ENCODE measurements at places on chromosomes 3 and 15. TPM values are rescaled to one million over a fixed set of nuclear protein-coding genes. Genes with fewer than 3 reads are reported as not detected.

The SEC11A gene
- 195 TPM for total RNA-seq

The NEIL1 gene
- 16.7 TPM for total RNA-seq

The TNFAIP8L3 gene
- total RNA-seq: 9.7 TPM

The LRRK1 gene
- 17.6 TPM for total RNA-seq

The RTP1 gene
- not detected for total RNA-seq

The FETUB gene
- not detected for total RNA-seq

The VGLL3 gene
- total RNA-seq: 0.76 TPM

The ACKR4 gene
- total RNA-seq: 0.50 TPM

The FAM43A gene
- 261 TPM for total RNA-seq

The EXD1 gene
- total RNA-seq: not detected

The MFAP1 gene
- 18.9 TPM for total RNA-seq

The CCDC39 gene
- total RNA-seq: 0.06 TPM

The KCNAB1 gene
- 0.13 TPM for total RNA-seq

The TTLL13 gene
- total RNA-seq: 0.06 TPM

The ITIH1 gene
- 0.16 TPM for total RNA-seq

The LYSMD2 gene
- total RNA-seq: 13.5 TPM

The CAPN7 gene
- total RNA-seq: 15.4 TPM

The ABI3BP gene
- total RNA-seq: 17.4 TPM

The LTF gene
- 0.13 TPM for total RNA-seq

The CSTA gene
- not detected for total RNA-seq

The CRYGS gene
- total RNA-seq: 2.4 TPM

The MCF2L2 gene
- total RNA-seq: 1.8 TPM

The MNS1 gene
- total RNA-seq: 0.32 TPM

The MYRIP gene
- 11.6 TPM for total RNA-seq

The GOLGA8G gene
- not detected for total RNA-seq

The GRAMD1C gene
- total RNA-seq: 35.0 TPM

The SCN11A gene
- 0.06 TPM for total RNA-seq

The PLCH1 gene
- total RNA-seq: not detected

The SEC62 gene
- total RNA-seq: 65.2 TPM

The SLC2A2 gene
- not detected for total RNA-seq

The CLDN18 gene
- total RNA-seq: not detected

The SLC12A8 gene
- 0.16 TPM for total RNA-seq

The HERC2 gene
- 98.2 TPM for total RNA-seq

The C3orf52 gene
- total RNA-seq: 0.32 TPM

The GOLGA8T gene
- 0.13 TPM for total RNA-seq

The PLSCR2 gene
- 0.31 TPM for total RNA-seq

The GHSR gene
- total RNA-seq: not detected

The AHSG gene
- not detected for total RNA-seq

The DUOXA2 gene
- not detected for total RNA-seq

The ERICH6 gene
- total RNA-seq: not detected

The MME gene
- 13.9 TPM for total RNA-seq

The A4GNT gene
- total RNA-seq: not detected

The TMEM40 gene
- under 0.01 TPM for total RNA-seq
